Hematopoietic multipotent progenitor cell treated with erythropoietin and hydrocortisone succinate and interleukin-3 and kit ligand, for 17 days (in vitro differentiated cells): ENCODE measurements at places on chromosomes 2 and 18.

DNA sequence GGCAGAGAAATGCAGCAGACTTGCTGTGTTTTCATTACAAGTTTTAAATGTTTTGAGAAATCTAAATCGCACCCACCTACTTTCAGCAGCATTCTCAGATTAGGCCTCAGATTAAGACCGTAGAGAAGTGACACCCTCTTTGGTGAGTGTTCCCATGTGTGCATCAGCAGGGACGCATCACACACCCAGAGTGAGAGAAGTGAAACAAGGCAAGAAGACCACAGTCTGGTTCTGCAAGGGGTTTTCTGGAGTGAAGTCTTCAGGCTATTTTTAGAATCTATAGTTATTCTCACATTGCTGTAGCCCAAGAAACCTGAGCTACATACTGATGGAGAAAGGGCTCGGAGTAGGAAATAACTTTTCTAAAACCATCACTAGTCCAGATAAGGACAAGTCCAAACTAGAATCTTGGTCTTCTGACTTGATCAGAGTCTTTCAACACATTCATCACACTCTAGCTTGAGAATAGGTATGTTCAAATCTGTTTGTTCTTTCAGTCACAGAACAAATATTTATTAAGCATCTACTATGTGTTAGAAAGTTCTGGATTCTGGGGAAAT lies 1216.6 kb upstream of the PIK3C3 start:
- no peak for DNase-seq

DNA sequence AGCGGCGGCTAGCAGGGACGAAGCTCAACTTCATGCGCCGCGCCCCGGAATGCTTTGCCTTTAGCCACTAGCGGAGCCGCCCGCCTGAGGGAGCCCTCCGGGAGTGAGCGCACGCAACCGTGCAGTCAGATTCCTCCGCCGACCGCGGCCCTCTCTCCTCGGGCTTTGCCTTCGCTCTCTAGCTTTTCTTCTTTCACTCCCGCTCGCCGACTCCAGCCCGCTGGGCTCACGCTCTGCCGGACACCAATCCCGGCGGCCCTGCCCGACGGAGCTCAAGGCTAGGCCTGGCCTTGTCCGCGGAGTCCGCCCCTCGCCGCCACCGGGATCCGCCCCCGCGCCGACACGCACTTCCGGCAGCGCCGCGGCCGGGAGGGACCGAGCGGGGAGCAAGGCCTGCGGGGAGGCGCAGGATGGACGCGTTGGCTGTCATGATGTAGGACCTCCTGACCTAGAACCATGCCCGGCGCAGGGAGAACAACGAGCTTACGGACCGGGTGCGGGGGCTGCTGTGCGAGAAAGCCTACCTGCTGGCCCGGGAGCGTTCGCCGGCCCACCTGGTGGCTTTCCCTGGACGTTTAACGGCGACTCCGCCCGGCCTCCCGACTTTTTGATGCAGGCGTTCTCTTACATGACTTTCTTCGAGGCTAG lies 40.8 kb upstream of the AKAIN1 start:
- DNase-seq = peak; percentile 81

DNA sequence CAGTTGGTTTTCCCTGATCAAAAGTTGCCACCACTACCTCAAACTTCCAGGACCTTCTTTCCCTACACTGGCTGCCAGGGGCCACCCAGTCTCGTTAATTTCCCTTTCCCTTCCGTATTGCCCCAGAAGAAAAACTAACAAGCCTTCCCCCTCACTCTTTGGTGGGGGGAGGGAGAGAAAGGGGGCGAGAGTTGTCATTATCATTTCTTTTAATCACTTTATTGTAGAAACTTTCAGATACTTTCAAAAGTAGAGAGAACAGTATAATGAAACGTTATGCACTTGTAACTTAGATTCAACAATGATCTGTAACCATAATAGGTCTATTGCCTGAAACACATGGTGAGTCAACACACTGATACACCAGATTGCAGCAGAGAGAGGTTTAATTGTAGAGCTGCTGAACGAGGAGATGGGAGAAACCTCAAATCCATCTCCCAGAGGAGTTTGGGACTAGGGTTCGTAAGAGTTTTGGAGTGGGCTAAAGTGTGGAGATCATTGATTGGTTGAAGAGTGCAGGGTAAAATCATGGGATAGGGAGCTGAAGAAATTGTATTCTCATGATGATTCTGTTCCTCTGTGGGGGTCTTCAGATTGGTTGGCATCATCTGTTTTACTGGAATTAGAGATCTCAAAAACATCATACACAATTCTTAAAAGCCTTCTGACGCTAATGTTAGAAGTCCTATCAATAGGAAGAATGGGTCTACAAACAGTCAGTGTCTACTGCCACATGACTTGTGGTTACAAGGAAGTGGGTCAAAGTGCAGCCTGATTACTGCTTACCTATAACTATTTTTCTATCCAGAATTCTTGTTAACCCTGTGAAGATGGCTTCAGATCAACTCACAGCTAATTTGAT lies 2.6 kb upstream of the RNF149 start:
- no peak for DNase-seq

GRCh38 chr18:78741381-78742217 lies 238.0 kb upstream of the SALL3 start:
- DNase-seq = no peak

DNA sequence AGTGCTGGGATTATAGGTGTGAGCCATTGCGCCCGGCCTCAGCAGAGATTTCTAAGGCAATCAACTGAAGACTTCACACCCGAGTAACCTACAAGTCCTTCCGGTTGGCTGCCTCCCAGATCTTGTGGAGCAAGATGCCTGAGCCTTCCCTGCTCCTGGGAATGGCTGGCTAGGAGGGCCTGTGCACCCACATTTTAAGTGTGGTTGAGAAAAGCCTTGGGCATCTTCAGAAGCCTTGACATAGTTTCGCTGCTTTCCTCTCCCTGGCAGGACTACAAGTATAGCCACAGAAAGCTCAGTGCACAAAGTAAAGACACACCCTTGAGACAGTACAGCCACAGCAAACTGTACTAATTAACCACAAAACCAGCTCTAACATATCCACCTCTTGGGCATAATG lies 35.2 kb downstream of the E2F6 start:
- no peak for DNase-seq

DNA sequence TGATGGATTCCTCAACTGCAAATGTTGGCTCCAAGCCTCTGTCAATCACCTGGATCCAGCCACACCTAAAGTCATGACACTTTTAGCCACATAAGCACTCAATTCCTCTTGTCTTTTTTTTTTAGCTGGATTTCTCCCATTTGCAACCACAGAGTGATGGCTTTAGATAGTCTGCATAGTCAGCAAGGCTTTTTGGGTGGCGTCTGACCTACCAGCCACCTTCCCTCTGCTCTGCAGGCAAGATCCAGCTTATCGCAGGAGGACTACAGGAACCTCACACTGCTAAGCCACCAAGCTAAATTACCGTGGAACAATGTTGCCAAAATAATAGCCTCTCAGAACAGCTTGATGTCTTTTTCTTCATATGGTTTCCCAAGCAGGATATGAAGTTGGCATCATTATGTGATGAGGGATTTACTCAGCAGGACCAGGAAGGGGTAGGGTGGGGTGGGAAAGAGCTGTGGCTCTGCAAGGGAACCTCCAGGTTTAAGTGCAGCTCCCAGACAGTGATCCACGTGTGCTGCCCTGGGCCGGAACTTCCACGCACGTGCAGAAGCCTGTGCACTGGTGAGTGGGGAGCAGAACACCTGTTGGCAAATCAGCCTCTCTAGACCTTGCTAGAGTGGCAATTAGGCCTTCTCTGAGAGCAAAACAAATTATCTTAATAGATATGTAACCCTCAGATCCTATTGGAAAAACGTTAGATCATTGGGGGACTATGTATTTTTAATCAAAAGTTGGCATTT lies 170.6 kb upstream of the NCK2 start:
- DNase-seq = no peak

DNA sequence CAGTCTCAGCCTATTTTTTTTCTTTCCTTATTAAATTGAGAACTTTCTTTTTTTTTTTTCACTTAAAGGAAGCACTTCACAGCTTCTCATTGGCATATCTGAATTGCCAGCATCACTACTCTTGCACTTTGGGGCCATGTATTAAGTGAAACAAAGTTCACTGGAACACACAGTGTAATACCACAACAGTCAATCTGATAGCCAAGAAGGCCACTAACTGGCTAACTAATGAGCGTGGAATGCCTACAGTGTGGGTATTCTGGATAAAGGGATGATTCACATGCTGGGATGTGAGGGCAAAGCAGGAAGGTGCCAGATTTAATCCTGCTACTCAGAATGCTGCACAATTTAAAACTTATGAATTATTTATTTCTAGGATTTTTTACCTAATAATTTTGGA lies 11.7 kb upstream of the C18orf63 start:
- DNase-seq = no peak

DNA sequence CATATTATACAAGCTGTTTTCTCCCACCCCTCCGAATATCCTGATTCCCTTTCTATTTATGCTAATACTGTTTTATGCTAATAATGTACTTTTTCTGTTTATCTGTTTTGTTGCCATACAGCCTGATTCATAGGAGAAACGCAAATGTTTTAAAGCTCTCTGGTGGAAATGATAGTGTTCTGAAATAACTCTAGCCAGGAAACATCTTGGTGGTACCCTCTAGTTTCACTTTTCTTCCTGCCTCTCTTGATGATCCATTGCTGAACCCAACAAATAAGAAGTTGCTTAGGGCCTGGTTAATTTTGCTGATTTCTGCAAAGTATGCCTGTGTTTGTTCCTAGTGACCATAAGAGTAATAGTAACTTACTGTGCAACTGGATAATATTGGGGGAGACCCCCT lies 148.4 kb upstream of the KCTD1 start:
- no peak for DNase-seq

DNA sequence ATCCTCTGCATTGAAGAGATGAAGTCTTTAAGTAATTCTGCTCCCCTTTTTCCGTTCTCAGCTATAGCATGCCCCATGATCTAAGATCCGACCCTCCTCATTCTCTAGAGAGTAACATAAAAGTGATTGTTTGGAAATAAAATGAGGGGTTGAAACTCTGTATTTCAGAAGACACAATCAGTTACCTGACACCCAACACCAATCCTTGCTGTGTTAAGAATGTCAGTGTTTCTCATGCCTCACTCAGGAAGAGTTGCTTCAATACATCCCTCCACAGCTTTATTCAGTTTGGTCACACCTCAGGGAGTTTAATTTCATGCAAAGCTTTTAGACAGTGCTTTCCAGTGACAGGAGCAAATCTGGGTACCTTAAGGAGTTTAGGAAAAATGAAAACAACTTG lies 49.9 kb upstream of the RBBP8 start:
- DNase-seq = no peak

GRCh38 chr2:19349911-19350677 lies 8.3 kb downstream of the OSR1 start:
- DNase-seq = peak; percentile 57

DNA sequence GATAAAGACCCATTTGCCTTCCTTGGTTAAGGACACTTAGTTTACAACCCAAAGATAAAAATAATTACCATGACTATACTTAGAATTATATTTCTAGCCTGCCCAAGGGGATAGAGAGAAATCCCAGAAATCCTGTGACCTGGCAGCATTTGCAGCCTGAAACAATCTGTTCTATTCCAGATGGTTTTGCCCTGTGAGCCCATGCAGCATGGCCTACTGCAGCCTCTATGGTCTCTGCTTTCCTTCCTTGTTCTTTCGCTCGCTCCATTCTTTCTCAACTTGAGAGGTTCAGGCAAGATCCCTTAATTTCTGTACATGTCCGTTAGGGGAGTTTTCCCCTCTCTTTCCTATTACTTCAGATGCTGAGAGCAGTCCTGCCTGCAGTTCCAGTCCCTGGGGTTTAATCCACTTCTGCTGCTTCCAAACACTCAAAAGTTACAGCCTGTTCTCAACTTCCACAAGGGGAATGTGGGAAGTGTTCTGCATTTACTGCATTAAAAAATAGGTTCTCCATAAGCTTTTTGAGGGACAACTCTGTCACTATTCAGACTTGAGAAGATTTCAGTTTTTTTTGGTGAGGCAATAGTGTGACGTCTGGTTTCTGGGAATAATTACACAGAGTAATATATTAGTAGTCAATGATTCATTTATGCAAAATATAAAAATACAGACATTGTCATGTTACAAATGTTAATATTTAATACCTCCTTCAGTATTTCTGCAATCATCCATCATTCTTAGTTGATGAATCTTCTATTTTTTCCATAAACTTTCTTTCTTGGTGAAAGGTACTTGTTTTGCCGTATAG lies 80.3 kb downstream of the CDCA7 start:
- DNase-seq = no peak

DNA sequence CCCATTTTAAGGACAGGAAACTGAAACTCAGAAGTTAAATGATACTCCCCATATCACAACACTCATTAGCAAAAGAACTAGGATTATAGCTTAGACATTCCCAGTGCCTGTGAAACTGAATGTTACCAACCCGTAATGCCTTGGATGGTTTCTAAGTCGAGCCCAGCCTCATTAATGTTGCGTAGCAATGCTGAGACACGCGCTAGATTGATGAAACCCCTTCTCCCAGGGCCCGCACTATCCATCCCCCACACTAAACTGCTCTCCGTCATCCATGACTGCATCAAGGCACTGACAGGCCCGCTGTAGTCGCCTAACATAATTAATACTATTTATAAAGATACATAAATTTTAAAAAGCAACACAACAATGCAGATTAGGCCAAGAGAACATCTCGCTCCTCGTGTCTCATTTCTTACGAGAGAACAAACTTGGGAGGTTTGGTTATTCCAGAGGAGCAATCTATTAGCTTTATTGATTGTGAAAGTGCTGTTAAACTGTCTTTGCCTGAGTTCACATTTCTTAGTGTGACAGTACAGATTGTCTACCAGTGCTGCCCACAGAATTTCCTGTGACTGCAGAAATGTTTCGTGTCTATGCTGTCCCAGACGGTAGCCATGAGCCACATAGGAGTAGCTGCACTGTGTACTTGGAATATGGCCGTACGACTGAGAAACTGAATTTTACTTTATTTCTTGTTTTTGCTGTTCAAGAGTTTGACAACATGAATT lies 312.2 kb upstream of the RAB12 start:
- no peak for DNase-seq

GRCh38 chr2:155689791-155690190 lies 642.7 kb downstream of the NR4A2 start:
- no peak for DNase-seq

GRCh38 chr2:71785516-71785981 lies 332.2 kb downstream of the DYSF start:
- no peak for DNase-seq
